Activated CD4-positive, CD25-positive, alpha-beta regulatory T cell (primary cell): ENCODE measurements at places on chromosomes 7 and 10.

DNA sequence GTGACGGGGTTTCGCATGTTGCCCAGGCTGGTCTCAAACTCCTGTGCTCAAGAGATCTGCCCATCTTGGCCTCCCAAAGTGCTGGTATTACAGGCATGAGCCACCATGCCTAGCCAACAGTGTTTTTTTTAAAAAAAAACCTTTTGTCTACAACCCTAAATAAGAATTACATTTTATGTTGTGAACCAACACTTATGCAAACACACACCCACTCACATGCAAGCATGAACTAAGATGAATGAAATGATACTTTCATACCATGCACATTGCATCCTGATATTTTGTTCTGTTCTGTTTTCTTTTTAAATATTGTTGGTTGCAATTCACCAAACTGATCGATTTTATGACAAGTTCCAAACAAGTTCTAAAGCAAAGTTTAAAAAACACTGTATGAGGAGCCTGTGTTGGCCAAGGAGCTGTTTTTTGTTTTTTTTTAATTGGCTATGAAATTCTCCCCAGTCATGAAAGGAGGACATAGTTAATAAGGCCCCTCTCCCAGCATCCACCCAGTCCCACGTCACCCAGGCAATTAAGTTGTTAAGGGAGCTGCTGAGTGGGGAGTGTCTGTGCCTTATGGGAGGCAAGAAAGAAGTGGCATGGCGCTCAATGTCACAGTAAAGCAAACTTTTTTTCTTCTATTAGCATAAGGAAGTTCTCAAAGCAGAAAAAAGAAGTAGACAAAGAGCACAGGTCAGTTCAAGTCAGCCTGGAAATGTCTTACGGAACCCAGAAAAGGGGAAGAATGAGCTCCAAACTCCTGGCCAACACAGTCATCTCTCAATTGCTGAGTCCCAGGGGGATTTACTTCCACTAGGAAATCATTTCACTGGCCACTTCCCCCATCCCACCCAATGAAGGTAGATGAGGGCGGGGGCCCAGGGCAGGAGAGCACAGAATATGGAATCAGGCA is 50.1 kb downstream of the NOD1 start:
- no peak for DNase-seq

DNA sequence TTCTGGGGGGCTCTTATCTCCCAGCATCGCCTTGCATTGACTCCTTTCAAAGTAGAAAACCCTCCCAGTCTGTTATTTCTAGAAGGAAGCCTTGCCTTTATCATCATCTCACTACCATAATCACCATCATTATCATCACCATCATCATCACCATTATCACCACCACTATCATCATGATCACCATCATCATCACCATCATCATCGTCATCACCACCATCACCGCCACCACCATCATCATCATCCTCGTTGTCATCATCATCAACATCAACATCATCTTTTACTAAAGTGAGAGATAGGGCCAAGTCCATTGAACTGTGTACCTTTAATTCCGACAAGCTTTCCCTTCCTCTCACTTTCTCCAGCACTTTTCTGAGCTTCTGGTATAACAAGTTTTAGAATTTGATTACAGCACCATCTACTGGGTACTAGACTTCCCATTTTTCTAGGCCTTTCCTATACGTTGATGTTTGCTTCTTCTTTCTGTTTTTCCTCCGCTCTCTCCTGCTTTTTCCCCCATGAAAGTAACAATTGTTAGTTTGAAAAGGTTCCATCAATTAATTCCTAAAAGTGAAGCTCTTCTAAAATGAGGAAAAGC is 226.4 kb downstream of the BUB3 start:
- no peak for DNase-seq

- no peak for DNase-seq
These were observed 442.8 kb downstream of the PLXNA4 start for GRCh38 chr7:132133501-132133900.

GRCh38 chr7:155227788-155228458 is 69.8 kb upstream of the INSIG1 start:
- DNase-seq, result no peak

GRCh38 chr10:80290474-80291220 is 1.2 kb upstream of the MAT1A start:
- DNase-seq, result no peak

DNA sequence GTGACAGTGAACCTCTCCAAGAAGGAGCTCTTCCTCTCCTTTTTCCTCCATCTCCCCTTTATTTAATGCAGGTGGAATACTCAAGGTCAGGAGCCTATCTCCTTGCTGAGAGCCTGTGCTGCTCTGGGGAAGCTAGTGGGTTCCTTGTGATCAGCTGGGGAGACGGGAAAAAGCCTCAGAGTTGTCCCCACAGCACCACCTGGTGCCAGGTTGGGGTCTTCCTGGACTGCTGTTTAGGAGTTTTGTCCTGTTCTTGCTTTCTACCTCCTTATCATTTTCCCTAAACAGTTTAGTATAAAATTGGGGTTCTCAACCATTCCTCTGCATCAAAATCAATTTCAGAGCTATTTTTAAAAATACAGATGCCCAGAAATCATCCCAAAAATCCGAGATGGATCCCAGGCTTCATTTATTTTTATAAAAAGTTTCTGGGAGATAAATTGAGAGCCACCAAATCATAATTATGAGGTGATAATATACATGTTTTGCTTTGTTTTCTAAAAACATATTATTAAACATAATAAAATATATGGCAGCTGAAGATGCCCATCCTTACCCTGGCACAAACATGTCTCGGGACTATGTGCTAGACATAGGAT is 44.3 kb downstream of the MACC1 start:
- no peak for DNase-seq

DNA sequence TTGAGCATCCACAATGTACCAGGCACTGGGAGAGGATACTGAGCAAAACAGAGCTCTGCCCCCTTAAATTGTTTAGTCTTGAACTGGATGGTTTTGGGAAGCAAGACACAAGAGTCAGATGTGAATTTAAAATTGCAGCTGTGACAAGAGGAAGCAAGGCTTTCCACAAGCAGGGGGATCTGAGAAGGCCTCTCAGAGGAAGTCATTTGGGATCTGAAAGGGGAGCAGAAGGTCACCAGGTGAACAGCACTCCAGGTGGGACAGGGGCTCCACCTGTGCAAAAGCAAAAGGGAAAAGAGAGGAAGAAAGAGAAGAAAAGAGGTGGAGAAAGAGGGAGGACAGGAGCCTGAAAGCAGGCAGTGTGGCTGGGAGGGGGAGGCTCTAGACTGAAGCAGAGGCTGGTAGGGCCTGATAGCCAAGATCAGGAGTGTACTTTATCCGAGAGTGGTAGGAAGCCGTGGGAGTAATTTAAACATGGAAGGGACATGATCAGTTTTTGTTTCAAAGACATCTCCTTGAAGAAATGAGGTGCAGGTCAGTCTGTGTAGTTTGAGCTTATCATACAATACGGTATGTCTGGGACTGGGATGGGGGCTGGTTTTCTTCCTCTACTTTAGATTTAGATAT is 76.1 kb upstream of the DUSP5 start:
- DNase-seq, result no peak

DNA sequence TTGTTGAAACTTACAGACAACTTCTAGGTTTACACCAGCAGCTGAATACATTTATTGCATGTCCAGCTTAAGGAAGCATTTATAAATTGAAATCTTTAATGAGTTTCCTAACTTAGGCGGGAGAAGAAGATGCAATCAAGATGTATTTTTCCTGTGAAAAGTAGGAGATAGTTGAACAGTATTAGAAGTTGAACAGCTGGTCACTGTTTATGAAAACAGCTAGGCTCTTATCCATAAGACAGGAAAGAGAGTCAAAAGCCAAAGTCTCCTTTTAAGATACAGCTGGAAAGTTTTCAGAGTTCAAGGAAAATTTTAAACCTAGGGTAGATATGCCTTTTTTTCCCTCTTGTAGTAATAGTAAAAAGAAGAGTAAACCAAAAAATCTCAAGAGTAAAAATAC is 236.1 kb upstream of the FERD3L start:
- DNase-seq, result no peak

GRCh38 chr7:71050492-71050891 is 81.5 kb upstream of the GALNT17 start:
- DNase-seq, result no peak

DNA sequence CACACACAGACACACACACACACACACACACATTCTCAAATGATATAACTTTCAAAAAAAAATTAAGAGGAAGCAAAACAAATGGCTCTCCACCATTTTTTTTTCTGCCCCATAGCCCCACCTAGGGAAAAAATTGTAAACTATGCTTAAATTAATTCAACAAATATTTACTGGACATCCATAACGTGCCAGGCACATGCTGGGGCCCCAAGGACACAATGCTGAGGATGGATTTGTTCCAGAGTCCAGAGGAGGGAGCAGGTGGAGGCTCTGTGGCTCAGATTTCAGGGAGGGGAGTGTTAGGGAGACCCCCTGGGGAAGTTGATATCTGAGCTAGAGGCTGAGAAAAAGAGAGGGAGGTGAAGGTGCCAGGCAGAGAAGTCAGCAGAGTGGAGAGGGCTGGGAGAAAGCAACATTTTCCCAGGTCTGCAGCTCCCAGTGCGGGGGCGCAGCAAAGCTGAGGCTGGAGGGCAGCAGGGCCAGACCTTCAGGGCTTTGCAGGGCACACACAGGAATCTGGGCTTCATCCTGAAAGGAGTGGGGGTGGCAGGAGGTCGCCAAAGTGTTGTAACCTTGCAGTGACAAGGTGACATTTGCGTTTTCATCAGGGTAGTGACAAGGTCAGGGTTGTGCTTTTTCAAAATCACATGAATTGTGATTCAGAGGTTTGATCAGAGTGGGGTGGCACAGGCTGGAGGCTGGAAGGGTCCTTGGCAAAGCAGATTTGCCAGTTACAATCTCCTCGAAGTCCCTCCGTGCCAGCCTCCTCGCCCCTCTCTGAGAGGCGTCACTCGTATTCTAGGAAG is 261.6 kb downstream of the WDR11 start:
- no peak for DNase-seq

DNA sequence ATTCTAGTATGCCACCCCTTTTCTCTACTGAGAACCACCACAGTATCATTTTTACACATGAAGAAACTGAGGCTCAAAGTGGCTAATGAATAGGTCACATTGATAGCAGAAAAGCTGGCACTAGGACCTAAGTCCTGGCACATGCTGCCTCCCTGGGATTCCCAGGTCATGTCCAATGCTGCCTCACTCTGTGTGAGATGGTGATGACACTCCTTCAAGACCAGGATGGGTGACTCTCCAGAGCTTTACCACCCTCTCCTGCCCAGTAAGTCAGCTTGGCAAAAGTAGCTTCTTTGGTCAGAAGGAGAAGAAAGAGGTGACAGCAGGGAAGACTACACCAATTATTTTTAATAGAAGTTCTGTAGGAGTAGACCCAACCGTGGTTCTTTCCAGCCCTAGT is 13.3 kb upstream of the AKR1B10 start:
- no peak for DNase-seq

- no peak for DNase-seq
These were observed 58.6 kb upstream of the KCNIP2 start for GRCh38 chr10:101902032-101902819.

DNA sequence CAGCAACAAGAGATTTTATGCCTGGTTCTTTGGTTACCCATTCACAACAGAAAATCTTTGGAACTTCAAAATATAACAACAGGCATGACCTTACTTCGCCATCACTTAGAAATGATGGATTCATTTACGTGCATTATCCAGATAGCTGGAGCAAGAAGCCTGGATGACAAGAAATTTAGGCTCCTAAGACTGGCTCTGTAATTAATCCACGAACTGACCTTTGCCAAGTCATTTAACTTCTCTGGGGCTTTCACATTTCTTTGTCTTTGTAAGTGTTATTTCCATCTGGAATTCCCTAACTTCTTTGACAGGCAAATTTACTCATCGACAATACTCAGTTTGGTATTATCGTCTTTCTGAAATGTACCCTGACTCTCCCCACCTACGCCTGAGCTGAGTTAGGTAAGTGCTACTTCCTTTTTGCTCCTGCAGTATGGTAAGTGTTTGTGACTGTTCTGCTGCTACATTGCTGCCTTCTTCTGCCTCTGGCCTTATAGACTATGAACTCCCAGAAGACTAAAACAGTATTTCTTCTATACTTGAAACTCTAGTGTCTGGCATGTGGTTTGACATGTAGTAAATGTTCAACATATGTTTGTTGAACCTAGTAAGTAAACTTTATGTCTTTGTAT is 5.5 kb upstream of the MDFIC start:
- no peak for DNase-seq

GRCh38 chr10:1266033-1266802 is 210.0 kb downstream of the WDR37 start:
- no peak for DNase-seq

DNA sequence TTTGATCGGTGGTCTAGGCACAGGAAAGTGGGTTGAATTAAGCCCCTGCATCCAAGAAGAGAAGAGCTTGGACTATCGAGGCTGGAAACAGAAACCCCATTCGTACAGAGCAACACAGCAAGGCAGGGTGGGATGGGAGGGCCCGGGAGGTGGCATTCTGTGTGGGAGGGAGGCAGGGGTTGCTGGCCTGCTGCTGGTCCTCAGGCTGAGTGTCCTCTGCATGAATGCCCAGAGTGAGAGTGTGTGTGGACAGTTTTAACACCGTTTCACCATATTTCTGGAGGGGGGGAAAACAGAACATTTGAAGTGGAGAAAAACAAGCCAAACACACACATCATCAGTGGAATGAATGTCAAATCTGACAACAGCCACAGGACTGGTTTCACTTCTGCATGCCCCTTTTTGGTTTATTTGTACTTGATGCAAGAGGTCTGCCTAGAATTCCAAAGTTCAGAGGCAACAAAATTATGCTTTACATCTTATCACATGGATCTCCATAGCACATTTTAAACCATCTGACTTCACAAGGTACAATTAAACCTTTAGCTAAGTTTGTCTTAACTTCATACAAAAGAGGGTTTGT is 11.1 kb upstream of the ENO4 start:
- no peak for DNase-seq

- no peak for DNase-seq
These were observed 19.0 kb upstream of the TSPAN12 start for GRCh38 chr7:120876922-120877321.

- no peak for DNase-seq
These were observed 43.1 kb downstream of the NKX6-2 start for GRCh38 chr10:132742837-132743194.

DNA sequence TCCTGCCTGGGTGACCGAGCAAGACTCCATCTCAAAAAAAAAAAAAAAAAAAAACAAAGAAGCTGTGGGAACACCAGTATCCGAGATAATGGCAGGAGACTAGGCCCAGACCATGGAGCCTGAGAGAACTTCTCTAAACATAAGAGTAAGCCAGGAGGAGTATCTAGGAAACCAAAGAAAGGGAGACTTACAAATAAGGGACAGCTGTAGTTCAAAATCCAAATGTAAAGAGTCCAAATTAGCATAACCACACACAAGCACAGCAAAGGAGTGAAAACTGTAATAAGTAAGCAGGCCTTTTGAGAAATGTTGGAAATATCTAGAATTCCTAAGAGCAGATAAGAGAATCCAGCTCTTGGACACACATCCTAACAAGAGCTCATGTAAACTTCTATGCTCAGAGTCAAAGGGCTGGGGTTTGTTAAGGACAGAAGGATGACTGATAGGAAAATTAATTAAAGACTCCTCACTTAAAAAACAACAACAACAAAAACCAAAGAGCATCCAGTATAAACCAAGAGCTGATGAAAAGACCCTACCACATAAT is 15.8 kb downstream of the ZNF25 start:
- no peak for DNase-seq

GRCh38 chr10:88418871-88419270 is 164.2 kb downstream of the RNLS start:
- DNase-seq, result no peak

- DNase-seq, result no peak
These were observed 77.0 kb upstream of the FAM20C start for GRCh38 chr7:115274-115911.
